ENCODE measurements at places on chromosomes 1 and 21.

GRCh38 chr21:39326607-39327307, 13.3 kb upstream of the BRWD1 start:
- DNase-seq, result no peak

GRCh38 chr1:153651771-153652170, 6.7 kb upstream of the SNAPIN start:
- no peak for DNase-seq

GRCh38 chr1:160284220-160284781, 632 bp downstream of the PEX19 start:
- peak; percentile 58 for DNase-seq

DNA sequence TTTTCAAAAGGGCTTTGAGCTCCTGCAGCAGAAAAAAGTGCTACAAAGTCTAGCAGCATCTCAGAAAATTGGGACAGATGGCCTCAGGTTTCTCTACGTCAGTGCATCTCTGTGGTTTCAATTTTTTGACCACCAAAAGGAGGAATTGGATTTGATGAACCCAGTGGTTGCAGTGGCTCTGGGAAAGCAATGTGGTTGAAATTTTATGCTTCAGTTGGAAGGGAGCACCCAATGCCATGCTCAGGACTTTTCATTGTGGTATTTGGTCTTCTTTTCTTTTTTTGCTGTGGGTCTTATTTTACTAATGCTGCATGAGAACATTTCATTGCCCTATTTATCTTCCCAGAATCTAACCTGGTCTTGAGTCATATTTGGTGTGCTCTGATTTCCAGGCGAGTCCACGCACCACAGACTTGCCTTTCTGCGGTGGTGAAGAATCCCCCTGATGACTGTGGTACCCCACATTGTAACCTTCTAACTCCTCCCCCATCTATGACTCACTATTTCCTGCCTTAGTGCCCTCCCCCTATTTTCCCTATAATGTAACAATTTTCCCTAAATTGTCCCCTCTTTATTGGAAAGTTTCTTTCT, 56.7 kb downstream of the S1PR1 start:
- no peak for DNase-seq

DNA sequence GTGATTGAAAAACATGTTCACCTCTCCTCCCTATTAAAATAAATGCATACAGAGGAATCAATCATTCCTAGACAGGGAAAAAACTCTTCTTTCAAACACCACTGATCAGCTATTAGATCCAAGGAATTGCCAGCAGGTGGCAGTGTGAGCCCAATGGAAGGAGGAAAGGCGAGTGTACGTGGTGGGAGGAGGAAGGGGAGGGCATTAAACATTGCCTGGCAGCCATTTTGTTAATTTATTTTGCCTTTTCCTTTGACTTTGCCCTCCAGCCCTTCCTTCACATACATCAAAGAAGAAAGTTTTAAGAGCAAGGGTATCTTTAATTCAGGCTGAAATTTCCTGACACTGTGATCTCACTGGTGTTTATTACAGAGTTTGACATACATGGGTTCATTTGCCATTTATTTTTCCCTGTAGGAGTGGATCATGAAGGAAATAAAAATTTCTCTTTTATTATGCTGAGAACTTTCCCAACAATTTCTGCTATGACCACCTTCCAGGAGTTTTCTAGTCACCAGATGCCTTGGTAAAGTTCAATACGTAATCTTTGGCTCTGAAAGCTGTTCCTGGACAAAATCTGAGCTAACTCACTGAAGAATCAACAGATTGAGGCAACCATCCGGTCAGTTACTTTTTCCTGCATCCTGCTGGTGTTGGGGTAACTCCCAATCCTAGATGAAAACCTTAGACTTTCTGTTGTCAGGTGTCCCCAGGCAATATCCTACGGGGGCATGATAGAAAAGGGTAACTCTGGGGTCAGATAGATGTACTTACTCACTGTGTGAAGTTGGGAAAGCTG, 1.9 kb upstream of the GNAI3 start:
- DNase-seq, result peak; percentile 96

DNA sequence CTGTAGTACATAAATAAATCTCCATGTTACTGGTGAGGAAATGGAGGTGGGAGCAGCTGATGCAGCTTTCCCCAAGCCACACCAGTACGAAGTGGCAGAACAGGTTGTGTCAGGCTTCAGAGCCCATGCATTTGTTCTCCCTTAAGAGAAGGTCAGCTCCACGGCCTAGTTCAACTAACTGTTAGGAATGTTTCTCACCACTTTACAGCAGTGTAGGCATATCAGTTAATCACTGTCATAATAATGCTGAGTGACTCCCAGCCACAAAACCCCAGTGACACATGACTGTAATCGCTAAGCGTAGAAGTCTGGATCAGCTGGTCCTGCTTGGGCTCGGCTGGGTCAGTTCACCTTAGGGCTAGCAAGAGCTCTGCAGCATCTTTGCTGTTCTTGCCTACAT, 90.4 kb downstream of the VPS26C start:
- DNase-seq, result peak; percentile 16

DNA sequence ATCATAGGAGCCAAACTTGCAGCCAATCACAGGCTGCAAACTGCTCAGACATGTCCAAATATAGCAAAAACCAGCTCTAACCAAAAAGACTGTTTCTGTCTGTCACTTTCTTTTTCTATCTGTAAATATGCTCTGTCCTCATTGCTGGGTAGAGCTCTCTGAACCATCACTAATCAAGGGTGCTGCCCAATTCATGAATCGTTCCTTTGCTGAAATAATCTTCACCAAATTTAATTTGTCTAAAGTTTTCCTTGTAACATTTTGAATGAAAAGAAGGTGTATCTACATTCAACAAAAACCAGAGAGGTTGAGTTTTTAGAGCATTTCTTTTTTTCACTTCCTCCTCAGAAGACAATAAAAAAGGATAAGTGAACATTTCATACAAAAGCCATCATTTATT, 1221.7 kb upstream of the ADGRL2 start:
- DNase-seq, result no peak

- no peak for DNase-seq
Observed at GRCh38 chr21:32334980-32335531, 36.4 kb downstream of the MRAP start.

DNA sequence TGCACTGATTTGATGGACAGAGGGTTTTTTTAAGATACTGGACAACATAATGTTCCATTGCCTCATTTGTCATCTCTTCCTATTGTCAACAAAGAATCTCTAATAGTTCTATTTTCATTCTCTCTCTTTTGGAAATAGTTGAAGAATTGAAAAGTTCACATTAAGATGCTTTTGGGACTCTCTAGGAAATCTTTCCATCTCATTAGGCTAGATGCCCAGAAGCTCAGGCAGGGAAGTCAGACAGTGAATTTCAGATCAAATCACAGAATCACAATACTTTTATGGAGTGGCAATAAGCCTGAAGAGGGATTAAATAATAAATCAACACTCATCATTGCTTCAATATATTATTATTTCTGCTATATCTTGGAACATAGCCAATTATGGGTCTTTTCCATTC, 29.2 kb downstream of the NEGR1 start:
- no peak for DNase-seq

GRCh38 chr1:193392686-193393085, 206.3 kb upstream of the B3GALT2 start:
- no peak for DNase-seq

- peak; percentile 36 for DNase-seq
Observed at GRCh38 chr1:70504176-70504820, 93.2 kb downstream of the CTH start.

- no peak for DNase-seq
Observed at GRCh38 chr1:231949277-231950091, 322.9 kb downstream of the DISC1 start.

- peak; percentile 25 for DNase-seq
Observed at GRCh38 chr1:66374561-66375111, 159.3 kb upstream of the SGIP1 start.

GRCh38 chr1:8643542-8644536, 173.6 kb downstream of the RERE start:
- DNase-seq, result no peak

DNA sequence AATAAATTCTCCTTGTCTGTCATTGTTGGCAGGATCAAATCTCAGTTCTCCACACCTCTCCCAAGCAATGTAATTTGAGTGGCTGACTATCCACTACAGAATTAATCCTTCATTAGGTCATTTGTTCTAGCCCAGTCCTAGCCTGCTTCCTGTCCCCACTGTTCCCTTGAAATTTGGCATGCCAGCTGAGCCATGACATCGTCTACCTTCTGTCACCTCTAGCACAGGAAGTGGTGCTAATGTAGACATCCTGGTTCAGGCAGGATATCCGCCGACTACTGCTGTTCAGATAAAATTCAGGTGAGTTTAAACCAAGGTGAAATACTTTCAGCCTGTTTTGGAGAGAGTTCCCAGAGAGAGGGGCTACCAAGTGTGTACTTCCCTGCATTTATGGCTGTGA, 5.9 kb downstream of the CHRM3 start:
- DNase-seq, result no peak

DNA sequence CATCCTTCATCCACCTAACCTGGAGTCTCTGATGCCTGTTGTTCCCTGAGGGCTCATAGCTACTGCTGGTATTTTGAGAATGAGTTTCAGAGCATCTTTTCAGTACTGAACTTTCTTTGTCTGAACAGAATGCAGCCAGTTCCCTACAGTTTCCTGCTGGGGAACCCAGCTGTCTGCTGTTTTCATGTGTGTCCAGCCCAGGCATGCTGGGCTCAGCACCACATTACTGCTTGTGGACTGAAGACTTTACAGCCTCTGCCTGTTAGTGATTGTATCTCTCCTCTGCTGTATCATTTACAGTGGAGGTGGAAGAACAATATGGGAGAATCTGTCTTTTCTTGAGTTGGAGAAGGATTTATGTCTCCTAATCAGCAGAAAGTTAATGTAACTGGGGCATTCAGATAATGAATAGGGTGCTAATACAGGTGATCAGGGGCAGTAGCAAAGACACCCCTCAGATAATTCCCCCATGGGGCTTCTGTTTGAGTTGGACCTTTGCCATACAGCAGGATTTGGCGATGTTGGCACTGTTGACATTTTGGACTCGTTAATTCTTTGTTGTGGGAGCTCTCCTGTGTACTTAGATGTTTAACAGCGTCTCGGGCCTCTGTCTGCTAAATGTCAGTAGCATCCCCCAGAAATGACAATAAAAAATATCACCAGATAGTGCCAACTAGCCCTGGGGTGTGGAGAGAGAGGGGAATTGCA, 207.7 kb downstream of the HHAT start:
- DNase-seq, result no peak

DNA sequence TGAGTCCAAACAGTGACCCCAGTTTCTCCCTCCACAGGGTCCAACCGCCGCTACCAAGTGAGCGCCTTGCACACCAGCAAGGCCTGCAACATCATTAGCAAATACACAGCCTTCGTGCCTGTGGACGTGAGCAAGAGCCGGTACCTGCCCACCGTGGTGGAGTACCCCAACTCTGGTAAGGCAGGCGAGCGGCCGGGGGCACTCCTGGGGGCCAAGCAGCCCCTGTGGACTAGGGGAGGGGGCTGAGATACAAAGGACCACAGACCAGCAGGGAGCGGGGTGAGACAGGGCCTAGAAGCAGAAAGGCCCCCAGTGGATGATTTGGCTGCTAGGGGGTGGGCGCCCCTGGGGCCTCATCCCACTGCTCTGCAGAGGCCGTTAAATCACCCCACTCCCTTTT, 54.7 kb downstream of the VWA5B1 start:
- no peak for DNase-seq

GRCh38 chr1:222634180-222635013, 16.5 kb downstream of the MIA3 start:
- DNase-seq, result peak; percentile 91

DNA sequence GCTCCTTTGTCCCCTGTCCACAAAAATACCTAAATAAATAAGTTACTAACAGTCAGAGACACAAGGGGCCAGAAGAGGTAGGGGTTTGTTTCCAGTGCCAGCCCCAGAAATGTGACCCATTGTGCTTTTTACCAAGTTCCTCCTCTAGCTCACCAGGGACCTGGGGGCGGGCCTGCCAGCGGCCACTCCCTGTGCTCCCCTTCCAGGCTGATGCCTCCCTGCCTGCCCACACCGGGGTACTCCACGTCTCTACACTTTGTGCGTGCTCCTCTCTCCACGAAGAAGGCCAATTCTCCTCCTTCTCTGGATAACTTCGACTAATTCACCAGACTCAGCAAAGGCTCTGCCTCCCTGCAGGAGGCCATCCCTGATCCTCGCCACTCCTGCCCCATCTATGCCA, 72.1 kb downstream of the BCAR3 start:
- no peak for DNase-seq

DNA sequence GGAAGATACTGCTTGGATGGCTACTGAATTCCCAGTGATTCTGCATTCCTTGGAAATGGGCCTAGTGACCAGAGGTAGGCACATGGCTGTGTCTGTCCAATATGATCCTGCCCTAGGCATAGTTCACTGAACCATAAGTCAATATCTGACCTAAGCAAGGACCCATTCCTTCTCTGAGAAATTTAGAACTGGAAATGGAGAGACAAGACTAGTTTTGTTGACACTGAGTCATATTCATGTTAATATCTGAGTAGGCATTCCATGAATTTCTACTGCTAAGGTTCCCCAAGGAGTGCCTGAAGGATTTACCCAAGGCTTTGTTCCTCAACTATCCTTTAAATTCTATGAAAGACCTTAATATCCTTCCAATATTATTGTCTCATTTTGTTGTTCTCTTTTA, 329.8 kb upstream of the BEND5 start:
- no peak for DNase-seq

DNA sequence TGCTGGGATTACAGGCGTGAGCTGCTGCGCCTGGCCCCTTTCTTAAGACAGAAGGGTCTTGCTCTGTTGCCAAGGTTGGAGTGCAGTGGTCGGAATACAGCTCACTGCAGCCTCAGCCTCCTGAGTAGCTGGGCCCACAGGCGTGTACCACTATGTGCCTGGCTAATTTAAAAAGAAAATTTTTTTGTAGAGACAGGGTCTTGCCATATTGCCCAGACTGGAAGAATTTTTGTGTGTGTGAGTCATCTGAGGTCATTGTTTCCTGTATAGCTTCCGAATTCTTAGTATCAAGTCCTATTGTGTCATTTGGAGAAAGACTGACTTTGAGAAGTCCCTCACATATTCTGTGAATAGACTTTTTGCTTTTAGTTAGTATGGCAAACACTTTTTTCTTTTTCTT, 4.7 kb downstream of the SZRD1 start:
- DNase-seq, result no peak

GRCh38 chr1:110069404-110070281, 829 bp downstream of the ALX3 start:
- DNase-seq, result peak; percentile 38
